ENCODE measurements at places on chromosomes 11 and 22. TPM values are rescaled to one million over a fixed set of nuclear protein-coding genes. Genes with fewer than 3 reads are reported as not detected.

GRCh38 chr11:16526947-16527346 is 170.6 kb upstream of the SOX6 start:
- no peak for DNase-seq

GRCh38 chr11:63512816-63513215 is 6.9 kb downstream of the LGALS12 start:
- DNase-seq: no peak

Gene TTC17
- total RNA-seq: 56.7 TPM

GRCh38 chr22:24728790-24729637 is 45.5 kb downstream of the PIWIL3 start:
- peak; percentile 46 for DNase-seq

- peak; percentile 36 for DNase-seq
These were observed 551.4 kb downstream of the BUD13 start for GRCh38 chr11:116221351-116221750.

Gene AP5B1
- 10.4 TPM for total RNA-seq

- no peak for DNase-seq
These were observed 1.5 kb upstream of the PLEKHA7 start for GRCh38 chr11:17015627-17016126.

GRCh38 chr22:17949642-17950473 is 74.5 kb downstream of the MICAL3 start:
- DNase-seq: no peak

DNA sequence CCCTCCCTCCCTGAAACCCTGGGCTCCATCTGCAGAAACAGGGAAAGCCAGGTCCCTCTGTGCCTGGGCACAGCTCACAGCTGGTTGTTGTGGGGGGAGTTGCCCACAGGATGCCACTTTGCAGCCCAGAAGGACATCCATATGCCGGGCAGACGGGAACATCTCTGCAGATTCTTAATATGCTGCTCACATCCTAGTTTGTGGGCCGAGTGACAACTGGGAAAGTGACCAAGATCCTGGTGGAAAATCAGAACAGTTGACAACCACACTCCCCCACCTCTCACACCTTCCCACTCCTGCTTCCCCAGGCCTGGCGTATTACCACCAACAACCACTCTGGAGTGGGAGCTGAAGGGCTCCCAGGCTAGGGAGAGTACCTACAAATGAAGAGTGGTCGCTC is 7.3 kb upstream of the SCGB1A1 start:
- DNase-seq: no peak

Gene PSMA1
- 164 TPM for total RNA-seq

GRCh38 chr11:66039765-66040164 is 9.2 kb downstream of the GAL3ST3 start:
- DNase-seq: no peak

DNA sequence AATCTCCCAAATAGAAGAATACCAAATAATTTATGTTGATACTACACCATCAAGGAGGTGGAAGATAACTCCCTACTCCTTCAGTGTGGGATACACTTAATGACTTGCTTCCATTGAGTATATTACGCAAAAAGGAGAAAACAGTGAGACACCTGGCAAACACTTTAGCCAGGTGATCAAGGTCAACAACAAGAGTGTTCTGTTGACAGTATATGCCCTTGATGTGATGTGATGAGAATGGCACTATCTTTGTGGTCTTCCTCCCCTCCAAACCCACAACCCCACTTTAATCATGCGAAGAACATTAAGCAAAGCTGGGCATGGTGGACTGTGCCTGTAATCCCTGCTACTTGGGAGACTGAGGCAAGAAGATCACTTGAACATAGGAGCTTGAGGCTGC is 26.0 kb downstream of the MAPK1 start:
- DNase-seq: no peak

Gene TMEM45B
- not detected for total RNA-seq

DNA sequence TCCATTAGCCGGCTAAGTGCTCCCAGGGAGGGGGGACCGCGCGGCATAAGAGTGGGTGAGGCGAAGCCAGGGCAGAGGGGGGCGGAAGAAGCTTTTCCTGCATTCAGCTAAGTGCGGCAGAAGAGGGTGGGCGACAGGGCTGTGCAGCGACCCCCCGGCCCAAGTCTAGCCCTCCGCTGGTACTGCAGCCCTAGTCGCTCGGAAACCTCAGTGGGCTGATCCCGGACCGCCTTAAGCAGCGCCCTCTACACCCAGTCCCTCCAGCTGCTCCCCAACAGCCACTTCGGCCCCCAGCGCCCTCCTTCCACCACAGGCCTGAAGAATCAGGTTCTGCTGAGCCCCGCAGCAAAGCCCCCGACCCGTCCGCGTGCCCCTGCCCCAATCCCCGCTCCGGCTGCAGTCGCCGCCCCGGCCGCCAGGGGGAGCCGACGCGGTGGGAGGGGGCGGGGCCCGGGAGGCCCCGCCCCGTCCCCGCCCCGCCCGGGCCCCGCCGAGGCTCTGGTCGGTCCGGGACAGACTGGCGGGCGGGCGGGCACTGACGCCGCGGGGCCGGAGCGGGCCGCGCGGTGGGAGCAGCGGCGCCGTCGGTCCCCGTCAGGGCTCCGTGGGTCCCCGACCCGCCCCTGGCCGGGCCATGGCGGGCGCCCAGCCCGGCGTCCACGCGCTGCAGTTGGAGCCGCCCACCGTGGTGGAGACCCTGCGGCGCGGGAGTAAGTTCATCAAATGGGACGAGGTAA is at the start of gene PLCB3:
Gene PLCB3, plus strand, starts transcription at position 515 of the 737 bp plus-strand sequence. Its CDS starts 120 bp downstream, at position 635.
- DNase-seq: no peak

Gene LARGE1
- total RNA-seq: 92.6 TPM

DNA sequence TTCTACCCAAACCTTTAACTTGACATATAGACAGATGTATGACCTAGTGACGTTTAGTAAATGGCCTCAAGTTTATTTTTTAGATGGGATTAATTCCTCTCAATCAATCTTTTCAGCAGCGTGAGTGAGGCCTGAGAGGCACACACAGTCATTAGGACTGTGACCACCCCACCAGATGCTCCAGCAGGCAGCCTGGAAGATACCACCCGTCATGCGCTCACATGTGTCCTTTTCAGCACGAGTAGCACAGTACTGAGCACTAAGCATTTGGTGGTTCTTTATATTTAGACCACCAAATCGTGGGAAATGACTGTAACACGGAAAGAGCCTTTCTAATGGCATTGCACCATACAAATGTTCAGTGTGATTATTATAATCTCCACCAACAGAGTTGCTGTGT is 354.6 kb upstream of the DDI1 start:
- no peak for DNase-seq

Gene FGF4
- not detected for total RNA-seq

Gene PRG2
- not detected for total RNA-seq

GRCh38 chr11:827897-828192 is at the start of gene CRACR2B:
Gene CRACR2B (plus strand): TSS chr11:827919. CDS start chr11:828608, 689 bp downstream.
- DNase-seq: no peak

Gene MIAT
- 22.8 TPM for total RNA-seq

Gene TCN1
- total RNA-seq: 0.45 TPM

- no peak for DNase-seq
These were observed 34.0 kb upstream of the CLPB start for GRCh38 chr11:72468289-72468688.

- DNase-seq: no peak
These were observed 38.2 kb downstream of the BMAL1 start for GRCh38 chr11:13315517-13316432.

- DNase-seq: no peak
These were observed 73.9 kb downstream of the TRPC6 start for GRCh38 chr11:101509922-101510321.

- DNase-seq: no peak
These were observed 29.6 kb downstream of the MARK2 start for GRCh38 chr11:63868399-63869064.

- DNase-seq: no peak
These were observed 243.1 kb downstream of the ST3GAL4 start for GRCh38 chr11:126598344-126599216.

- peak; percentile 53 for DNase-seq
These were observed 18.5 kb downstream of the GRK3 start for GRCh38 chr22:25582946-25583345.

- no peak for DNase-seq
These were observed 18.4 kb downstream of the SULT4A1 start for GRCh38 chr22:43843783-43844530.

Gene OR51B5
- total RNA-seq: not detected

Gene SERPINH1
- total RNA-seq: 923 TPM

- no peak for DNase-seq
These were observed 506 bp downstream of the MCM5 start for GRCh38 chr22:35400501-35400790.

Gene CARD10
- 22.6 TPM for total RNA-seq

DNA sequence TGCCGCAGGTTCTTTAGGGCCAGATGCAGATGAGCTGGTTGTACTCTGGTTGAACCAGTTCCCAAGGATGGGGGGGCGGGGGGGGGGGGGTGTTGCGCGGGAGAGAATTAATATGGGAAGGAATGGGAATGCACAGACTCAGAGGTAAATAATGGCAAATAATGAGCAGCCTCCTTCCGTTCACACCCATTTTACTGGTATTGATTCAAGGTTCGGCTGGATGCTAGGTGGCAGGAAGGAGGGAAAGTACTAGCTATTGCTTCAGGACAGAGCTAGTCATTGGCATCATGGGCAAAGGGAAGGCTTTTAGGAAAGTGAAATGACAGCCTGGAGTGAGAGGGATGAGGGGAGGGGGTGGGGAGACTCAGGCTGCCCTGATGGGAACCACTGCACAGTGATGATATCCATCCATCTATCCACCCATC is at the start of gene VSTM5:
Gene VSTM5, minus strand, starts transcription at position 25 of the 425 bp plus-strand sequence. CDS start 116 bp downstream, outside the sequence.
- no peak for DNase-seq

DNA sequence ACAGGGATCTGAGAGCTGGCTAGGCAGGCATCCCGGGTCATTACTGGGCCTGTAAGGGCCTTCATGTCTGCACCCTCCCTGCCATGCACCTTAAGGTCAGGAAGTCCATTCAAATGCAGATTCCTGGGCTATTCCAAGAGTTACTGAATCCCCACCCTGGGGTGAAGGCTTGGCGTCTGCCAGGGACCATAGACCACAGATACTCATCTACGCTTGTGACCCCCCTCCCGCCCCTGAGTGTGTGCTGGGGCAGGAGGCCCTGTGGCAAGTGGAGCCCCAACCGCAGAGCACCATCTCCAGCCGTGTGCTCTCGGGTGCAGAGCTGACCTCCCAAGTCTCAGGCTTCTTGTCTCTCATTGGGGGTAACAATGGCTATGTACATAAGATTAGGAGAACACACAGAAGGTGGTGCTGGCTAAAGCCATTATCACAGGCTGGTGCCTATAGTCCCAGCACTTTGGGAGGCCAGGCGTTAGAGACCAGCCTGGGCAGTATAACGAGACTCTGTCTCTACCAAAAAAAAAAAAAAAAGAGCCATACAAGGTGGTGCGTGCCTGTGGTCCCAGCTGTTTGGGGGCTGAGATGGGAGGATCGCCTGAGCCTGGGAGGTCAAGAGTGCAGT is 19.1 kb upstream of the KCNQ1OT1 start:
- no peak for DNase-seq

GRCh38 chr22:40512426-40513136 is 123.9 kb downstream of the MRTFA start:
- peak; percentile 99 for DNase-seq

- DNase-seq: no peak
These were observed 316.0 kb downstream of the ETS1 start for GRCh38 chr11:128271401-128271800.

GRCh38 chr11:69436041-69436982 is 45.2 kb upstream of the LINC01488 start:
- DNase-seq: no peak

Gene SERPIND1
- not detected for total RNA-seq

Gene BCO2
- 0.62 TPM for total RNA-seq

DNA sequence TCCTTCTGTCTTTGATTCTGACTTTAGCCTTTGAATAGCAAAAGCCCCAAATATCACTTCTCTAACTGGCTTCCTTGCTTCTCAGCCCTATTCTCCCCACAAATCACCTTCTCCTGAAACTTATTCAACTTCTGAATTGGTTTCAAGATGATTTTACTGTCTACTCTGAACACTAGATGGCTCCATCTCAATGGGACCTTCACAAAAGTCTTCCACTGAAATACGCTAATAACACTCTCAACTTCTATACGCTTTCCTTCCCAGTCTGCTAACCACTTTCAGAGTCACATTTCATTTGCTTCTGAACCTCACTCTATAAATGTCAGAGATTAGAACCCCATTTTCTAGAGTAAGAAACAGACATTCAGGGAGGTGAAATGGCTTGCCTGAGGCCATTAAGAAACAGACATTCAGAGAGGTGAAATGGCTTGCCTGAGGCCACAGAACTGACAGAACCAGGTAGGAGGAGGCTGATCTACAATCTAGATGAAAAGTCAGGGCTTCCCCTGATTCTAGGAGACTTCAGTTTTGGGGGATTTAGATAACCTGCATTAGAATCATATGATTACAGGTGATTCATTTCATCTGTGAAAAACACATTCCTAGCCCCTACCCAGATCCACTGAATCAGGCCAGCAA is 20.6 kb downstream of the MORC2 start:
- peak; percentile 23 for DNase-seq

DNA sequence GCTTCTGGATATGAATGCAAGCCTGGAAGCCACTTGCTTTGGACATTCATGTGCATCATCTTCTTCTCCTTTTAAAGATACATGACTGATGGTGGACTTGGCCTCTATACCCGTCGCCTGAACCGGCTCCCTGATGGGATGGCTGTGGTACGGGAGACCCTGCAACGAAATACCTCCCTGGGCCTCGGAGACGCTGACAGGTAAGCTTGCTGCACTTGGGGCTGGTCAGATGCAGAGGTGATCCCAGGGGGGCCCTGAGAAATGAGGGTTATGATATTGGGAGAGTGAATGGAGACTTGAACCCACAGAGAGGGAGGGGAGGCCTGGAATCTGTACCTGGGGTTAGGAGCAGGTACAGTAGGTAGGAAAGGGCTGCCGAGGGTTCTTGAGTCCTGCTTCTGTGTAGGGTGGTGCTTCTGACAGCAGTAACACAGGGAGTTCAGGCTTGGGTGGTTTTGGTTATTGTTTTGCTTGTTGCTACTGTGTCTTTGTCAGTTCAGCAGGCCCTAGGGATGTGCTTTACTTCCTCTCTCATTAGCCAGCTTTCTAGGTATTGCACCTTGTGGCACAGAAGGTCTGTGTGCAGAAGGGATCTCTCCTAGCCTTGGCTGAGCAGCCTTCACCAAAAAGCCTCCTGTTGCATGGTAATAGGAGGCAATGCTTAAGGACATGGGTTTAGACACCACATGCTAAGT is 176.1 kb downstream of the DBX1 start:
- DNase-seq: no peak

Gene PKDREJ
- total RNA-seq: not detected

DNA sequence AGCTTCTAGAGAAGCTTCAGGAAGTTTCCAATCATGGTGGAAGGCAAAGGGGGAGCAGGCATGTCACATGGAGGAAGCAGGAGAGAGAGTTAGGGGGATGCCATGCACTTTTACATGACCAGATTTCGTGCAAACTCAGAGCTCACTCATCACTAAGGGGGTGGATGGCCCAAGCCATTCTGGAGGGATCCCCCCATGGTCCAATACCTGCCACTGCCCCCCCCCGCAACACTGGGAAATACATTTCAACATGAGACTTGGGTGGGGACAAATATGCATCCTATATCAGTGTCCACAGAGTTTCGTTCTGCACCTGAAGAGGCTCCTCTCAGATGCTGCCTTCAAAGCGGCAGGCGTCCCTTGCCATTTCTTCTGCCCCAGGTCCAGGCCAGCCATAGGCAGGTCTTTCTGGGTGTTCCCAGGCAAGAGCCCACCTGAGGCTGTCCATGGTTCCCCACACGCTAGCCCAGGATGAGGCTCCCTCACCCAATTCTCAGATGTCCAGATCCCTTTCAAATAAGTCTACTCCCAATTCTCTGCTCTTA is 1344.3 kb downstream of the TBC1D22A start:
- DNase-seq: no peak

Measured in astrocyte (in vitro differentiated cells and primary cell).